Activated CD4-positive, alpha-beta T cell treated with anti-CD3 and anti-CD28 coated beads, Interleukin-2, amount 50 U/mL, for 1 hour (primary cell): ENCODE measurements at places on chromosomes 16 and 17.

DNA sequence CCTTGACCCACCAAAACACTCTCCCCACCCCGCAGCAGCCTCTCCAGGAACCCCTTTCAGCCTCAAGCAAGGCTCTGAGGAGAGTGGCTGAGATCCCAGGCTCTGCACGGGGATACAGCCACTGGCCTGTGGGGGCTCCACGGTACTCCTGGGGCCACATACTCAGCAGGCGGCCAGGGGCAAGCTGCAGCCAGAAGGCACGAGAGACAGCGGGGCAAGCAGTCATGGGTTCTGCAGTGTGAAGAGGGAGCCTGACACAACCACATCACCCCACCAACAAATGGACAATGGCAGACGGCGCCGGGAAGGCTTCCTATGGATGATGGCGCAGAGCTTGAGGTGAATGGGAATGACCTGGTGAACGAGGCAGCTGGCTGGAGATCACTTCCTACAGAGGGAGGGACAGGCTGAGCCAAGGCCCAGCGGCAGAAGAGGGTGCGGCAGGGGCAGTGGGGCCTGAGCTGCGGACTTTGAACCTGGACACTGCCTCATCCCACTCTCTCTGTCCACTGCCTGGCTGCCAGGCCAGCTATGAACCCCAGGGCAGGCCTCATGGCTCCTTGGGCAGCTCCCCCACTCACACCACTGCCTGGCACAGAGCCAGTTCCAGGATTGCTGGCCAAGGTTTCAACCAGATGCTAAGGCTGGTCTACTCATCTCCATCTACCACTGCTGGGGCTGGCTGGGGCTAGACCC is 10.8 kb upstream of the BCAR1 start:
- no peak for DNase-seq

DNA sequence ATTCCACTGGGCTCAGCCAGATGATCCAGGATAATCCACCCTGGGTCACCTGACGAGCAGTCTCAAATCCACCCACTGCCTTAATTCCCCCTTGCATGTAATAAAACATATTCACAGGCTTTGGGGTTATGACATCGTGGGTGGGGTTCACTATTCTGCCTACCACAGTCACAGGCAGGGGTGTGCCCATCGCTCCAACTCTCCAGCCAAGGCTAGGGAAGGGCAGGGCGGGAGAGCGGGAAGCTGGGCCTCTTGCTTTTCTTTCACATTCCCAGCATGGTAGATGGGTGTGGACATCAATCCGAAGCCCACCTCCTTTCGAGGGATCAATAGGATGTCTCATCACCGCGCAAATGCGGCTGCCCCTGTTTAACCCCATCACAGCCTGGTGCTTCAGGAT is 12.7 kb upstream of the CD300LD start:
- DNase-seq = no peak

- DNase-seq = no peak
Observed at GRCh38 chr17:66988069-66988798, 23.7 kb downstream of the CACNG4 start.

GRCh38 chr16:82643936-82644630 is 17.3 kb downstream of the CDH13 start:
- DNase-seq = no peak

DNA sequence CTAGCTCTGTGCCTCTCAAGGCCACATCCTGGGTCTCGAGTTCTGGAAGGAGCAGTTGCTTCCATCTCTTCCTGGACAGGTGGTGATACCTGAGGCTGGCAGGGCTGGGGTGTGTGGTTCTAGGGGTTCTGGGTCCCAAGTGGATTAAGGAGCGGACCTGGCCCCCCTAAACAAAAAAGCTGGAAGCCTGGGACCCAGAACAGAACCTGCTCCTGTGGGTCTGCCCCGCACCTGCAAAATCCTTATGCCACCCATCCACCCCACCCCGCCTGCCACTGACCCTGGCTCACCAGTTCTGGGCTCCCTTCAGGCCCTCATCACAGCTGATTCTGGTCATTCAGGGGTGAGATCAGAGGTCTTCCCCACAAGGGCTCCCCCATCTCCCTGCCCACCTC is 44.8 kb downstream of the ADCY7 start:
- DNase-seq = no peak

GRCh38 chr17:48954300-48954755 is 9.7 kb upstream of the SNF8 start:
- DNase-seq = no peak

GRCh38 chr17:4566785-4567184 is 6.4 kb upstream of the GGT6 start:
- DNase-seq = peak; percentile 37

DNA sequence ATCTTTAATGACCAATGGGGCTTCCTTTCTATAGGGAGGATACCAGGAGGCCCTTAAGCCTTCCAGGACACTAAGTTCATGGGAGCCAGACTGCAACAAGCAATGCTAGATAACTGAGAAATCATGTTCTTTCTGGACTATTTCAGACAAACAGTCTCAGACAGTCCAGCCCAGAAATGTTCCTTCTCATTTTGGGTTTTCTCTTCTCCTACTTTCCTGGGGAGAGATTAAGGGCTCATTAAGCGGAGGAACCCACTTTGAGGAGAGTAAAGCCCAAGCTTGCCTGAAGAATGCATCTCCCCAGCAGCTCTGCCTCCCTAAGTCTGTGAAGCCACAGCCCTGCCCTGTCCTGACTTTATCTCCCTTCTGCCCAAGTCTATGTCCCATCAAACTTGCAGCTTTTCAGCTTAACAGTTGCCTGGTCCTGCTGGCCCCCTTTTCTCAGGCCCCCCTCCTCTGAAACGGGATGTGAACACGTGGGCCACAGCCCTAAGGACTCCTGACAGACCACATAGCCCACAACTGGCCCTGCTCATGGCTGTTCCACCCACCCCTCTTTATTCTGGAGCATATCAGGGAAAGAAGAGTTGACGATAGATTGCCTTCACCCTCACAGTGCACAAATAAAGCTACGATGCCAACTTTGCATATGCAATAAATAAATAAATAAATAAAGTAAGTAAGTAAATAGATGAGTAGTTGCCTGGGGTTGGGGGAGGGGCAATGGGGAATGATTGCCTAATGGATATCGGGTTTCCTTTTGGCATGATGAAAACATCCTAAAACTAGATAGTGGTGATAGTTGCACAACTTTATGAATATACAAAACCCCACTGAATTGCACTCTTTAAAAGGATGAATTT is 111.0 kb downstream of the N4BP1 start:
- no peak for DNase-seq

DNA sequence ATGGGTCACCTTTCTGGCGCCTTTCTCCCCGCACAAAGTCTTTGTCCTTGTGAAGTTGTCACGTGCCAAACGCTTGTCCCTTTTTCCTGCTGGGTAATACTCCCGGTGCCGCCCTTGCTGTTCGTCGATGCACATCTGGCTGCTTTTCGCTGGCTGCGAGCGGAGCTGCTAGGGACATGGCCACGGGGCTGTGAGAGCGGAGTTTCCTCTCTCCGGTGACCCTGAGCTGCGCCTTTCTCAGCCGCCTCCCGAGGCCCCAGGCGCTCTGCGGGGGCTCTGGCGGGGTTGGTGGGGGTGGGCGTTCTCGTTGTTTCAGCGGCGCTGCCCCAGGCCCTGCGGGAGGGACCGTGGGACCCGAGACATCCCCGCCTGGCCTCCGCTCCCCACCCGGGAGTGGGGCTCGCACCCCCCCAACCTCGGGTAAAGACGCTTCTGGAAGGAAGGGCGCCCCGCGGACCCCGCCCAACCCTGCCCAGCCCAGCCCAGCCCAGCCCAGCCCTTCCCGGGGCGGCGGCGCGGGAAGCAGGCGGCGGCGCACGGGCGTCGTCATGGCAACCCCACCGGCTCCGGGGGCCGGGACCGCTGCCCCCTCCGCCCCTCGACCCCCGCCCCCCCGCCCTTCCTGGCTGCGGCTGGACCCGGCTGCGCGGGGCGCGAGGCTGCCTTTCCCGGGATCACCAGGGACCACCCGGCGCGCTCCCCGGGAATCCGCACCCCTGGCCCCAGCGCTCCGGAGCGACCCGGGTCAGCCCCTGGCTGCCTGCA is 12.3 kb downstream of the CHMP6 start:
- DNase-seq = no peak

- no peak for DNase-seq
Observed at GRCh38 chr16:11091021-11091785, 146.8 kb downstream of the CLEC16A start.

GRCh38 chr16:27726621-27727261 is 176.8 kb downstream of the KATNIP start:
- DNase-seq = no peak

DNA sequence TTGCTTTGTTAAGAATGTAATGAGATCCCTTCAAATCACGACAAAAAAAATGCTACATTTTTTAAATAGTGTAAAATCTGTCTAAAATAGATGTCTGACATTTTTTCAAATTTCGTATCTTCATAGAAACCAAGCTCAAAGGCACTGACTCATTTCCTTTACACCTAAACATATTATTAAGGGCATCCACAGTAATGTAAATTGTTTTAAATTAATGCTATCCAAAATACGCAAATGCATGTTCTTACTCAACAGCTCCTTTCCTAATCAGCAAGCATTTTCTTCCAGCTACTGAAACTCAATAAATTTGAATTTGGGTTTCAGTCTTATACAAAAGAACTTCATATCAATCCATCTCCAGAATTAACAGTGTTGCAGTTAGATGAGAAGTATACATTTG is 4.3 kb downstream of the C16orf87 start:
- no peak for DNase-seq

DNA sequence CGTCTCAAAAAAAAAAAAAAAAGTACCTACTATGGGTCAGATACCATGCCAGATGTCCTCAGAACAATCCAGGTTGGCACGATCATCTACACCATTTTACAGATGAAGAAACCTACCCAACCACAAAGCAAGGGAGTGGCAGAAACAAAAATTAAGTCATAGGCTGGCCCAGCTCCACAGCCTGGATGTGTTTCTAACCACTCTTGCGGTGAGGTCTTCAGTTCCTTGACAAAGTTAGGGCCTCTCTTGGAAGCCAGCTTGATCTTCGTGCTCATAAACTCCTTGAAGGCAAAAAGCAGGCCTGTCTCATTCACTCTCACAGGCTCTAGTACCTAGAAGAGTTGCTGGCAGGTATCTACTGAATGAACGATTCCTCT is 6.2 kb downstream of the GGA2 start:
- DNase-seq = no peak

DNA sequence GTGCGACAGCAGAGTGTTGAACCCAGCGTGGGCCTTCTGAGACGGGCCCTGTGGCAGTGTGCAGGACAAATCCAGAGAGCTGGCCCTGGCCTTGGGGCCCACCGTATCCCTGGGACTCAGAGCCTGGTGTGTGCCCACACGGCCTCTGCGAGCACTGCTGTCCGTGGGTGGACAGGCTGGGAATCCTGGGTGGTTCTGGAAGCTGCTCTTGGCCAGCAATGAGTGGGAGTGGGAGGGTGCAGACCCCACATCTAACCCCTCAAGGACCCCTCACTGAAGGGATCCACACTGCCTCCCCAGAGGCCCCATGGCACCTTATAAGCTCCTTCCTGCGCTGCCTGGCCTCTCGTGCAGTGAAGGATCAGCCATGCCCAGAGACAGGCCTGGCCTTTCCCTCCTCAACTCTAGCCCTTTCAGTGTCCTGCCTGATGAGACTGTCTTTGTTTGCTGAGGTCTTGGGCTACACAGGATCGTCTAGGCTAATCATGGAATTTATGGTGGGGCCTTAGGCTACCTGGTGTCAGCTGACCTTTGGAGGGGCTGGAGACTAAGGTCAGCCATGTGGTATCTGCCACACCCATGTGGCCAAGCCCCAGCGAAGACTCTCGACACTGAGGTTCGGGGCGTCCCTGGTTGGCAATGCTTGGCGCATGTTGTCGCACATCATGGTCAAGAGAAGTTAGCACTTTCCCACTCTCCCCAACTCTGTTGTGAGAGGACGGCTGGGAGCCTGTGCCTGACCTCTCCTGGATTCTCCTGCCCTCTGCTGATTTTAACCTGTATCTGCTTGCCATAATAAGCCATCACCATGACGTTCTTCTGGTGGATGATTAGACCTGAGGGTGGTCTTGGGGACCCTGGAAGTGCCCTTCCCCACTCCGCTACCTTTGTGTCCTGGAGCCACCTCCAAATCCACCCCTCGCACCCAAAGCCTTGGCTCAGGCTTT is 16.4 kb upstream of the GINS2 start:
- DNase-seq = no peak

- peak; percentile 84 for DNase-seq
Observed at GRCh38 chr16:10385725-10386516, at the start of gene ATF7IP2. ATF7IP2 (plus strand) TSS chr16:10386061; CDS start chr16:10430621, 44,560 bp downstream.

- DNase-seq = no peak
Observed at GRCh38 chr16:81238296-81239011, at the start of gene BCO1. BCO1 (plus strand) TSS chr16:81238689; CDS start chr16:81238909, 220 bp downstream.

DNA sequence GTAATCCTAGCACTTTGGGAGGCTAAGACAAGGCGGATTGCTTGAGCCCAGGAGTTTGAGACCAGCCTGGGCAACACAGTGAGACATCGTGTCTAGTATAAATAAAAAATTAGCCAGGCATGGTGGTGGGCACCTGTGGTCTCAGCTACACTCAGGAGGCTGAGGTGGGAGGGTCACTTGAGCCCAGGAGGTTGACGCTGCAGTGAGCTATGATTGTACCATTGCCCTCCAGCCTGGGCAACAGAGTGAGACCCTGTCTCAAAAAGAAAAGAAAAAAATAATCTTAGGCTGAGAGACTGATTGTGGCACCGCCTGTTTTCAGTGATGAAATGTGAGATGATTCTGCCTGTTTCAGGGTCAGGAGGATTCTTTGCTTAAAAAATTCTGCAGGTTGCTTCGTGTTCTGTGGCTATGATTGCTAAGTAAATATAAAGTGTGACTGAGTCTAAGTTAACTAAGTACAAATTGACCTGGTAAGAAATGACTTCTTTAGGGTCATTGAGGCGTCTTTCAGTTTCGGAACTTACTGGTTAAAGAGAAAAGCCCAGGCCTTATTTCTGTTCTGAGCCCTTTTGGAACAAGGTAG is 128.3 kb downstream of the SOCS1 start:
- DNase-seq = no peak

DNA sequence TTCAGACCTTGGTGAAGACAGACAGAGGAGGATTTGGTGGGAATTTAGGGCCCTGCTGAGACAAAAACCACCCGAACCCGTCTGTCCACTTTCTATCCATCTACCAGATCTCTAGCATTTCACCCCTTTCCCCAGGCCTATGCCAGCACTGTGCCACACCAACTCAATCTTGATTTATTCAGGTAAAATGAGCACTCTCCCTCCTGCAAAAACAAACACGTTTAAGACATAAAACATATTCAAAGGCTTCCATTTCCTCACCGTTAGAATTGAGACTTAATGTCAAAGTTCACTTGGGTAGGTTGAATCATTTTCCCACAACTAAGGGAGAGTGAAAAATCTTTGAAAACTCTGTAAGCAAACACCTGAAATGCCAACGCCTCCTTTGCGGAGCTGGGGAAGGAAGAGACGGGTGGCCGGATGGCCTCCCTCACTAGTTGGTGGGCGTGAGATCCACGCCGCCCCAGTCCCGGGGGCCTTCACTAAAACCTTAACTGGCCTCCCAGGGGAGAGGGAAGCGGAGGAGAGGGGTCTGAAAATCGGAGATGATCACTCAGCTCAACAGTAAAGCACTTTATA is 862 bp downstream of the DCAKD start:
- DNase-seq = peak; percentile 18
